Neuronal stem cell (in vitro differentiated cells): ENCODE measurements at places on chromosomes 1 and 21.

- peaks cover 40% of the 10 kb centered on the region for H3K4me1 ChIP-seq
- H3K36me3 ChIP-seq: peaks cover 58% of the 10 kb centered on the region
- no peak for DNase-seq
- H3K27ac ChIP-seq: peak overlapping the region; percentile 13
- H3K27me3 ChIP-seq: no peaks in the 10 kb centered on the region
- no peak overlapping the region for H3K4me3 ChIP-seq
Observed at GRCh38 chr1:2233997-2234761, 6.1 kb downstream of the SKI start.

GRCh38 chr1:225607355-225607754 is 45.6 kb downstream of the ENAH start:
- no peak for DNase-seq
- no peak overlapping the region for H3K27ac ChIP-seq
- H3K36me3 ChIP-seq: no peaks in the 10 kb centered on the region
- no peaks in the 10 kb centered on the region for H3K27me3 ChIP-seq
- H3K4me1 ChIP-seq: peaks cover 3% of the 10 kb centered on the region
- H3K4me3 ChIP-seq: no peak overlapping the region

GRCh38 chr1:223832637-223832943 is 13.2 kb downstream of the TP53BP2 start:
- peaks cover 2% of the 10 kb centered on the region for H3K4me1 ChIP-seq
- H3K27ac ChIP-seq: no peak overlapping the region
- no peak for DNase-seq
- H3K36me3 ChIP-seq: peaks cover 11% of the 10 kb centered on the region
- H3K27me3 ChIP-seq: no peaks in the 10 kb centered on the region

DNA sequence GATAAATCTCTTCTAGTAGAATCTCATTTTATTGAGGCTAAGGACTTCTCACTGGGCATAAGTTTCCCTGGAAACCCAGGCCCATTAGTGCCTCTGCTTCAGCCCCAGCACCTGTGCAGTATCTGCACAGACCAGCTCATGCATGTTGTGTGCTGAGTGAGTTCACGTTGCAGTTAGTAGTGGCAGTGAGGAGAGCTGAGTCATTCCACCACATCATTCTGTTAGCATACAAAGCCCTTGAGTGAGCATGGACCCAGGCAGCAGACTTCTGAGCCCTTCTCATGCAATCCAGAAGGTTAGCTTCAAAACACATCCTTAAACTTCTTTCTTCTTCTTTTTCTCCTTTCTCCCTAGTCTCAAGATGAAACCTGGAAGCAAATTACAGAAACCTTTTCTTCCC is 45.8 kb upstream of the NTPCR start:
- no peak overlapping the region for H3K4me3 ChIP-seq
- H3K4me1 ChIP-seq: peaks cover 4% of the 10 kb centered on the region
- no peaks in the 10 kb centered on the region for H3K36me3 ChIP-seq
- DNase-seq: no peak
- H3K27me3 ChIP-seq: no peaks in the 10 kb centered on the region

DNA sequence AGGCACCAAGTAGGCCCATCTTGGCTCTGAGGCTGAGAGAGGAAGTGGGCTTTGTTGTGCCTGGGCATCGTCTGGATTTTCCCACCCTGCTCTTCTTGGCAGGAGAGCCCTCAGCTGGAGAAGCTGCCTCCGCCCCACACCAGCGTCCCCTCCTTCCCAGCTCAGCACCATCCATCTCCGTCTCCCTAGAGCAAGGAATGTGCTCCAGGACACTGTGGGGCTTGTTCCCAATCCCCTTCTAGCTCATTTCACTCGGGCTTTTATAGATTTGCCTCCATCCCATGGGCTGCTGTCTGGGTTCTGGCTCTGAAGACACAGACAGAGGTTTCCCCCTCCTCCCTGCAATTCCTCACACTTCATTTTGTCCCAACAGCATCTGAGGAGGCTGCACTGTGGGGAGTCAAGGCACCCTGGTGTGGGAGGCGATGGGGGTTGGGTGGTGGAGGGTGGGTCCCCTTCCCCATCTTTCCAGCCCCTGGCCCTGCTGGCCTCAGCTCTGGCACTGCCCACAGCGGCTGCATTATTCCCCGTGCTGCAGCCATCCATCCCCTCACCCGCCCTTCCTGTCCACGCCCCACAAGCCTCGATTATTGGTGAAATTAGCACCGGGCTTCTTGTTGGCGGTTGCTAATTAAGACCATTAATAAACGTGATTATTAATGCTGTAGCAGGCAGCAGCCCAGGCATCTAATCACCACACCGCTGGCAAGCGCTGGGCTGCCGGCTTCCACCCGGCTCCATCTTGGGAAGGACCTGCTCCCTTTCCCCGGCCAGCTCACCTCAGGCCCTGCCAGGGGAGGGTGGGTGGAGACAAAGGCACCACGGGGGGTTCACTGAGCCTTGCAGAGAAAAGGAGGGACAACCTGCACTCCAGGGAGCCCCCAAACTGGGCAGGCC is 21.7 kb downstream of the RHBG start:
- peaks cover 55% of the 10 kb centered on the region for H3K4me1 ChIP-seq
- H3K27me3 ChIP-seq: peaks cover 8% of the 10 kb centered on the region
- no peak overlapping the region for H3K27ac ChIP-seq

- H3K4me3 ChIP-seq: no peak overlapping the region
- DNase-seq: no peak
- H3K36me3 ChIP-seq: no peaks in the 10 kb centered on the region
Observed at GRCh38 chr1:43197343-43198127, 25.4 kb downstream of the CFAP57 start.
